ENCODE measurements at places on chromosomes 5 and 9.

DNA sequence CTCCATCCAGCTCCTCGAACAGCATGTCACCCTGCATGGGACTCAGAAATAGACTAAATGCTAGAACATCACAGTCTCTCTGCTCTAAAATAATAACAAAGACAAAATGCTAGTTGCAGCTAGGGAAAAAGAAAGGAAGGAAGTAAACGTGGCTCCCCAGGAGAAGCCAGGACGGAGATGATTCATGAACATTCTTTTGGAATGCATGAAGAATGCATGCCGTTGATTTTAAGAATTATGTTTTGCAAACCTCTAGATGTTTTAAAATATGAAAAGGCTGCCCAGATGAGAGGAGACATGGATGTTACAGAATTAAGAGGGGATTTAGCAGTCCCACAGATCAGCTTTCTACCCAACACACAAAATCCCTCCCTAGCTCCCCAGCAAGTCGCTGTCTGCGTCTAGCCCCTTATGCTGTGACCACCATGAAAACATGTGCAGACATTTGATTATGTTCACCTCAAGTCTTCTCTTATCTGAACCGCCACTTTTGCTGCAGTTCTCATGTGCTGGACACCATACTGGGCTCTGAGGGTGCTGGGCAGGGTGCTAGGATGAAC lies 139.4 kb upstream of the LMX1B start:
- no peak for DNase-seq

- no peak for DNase-seq
Observed at GRCh38 chr9:76916231-76916630, 10.3 kb upstream of the PRUNE2 start.

DNA sequence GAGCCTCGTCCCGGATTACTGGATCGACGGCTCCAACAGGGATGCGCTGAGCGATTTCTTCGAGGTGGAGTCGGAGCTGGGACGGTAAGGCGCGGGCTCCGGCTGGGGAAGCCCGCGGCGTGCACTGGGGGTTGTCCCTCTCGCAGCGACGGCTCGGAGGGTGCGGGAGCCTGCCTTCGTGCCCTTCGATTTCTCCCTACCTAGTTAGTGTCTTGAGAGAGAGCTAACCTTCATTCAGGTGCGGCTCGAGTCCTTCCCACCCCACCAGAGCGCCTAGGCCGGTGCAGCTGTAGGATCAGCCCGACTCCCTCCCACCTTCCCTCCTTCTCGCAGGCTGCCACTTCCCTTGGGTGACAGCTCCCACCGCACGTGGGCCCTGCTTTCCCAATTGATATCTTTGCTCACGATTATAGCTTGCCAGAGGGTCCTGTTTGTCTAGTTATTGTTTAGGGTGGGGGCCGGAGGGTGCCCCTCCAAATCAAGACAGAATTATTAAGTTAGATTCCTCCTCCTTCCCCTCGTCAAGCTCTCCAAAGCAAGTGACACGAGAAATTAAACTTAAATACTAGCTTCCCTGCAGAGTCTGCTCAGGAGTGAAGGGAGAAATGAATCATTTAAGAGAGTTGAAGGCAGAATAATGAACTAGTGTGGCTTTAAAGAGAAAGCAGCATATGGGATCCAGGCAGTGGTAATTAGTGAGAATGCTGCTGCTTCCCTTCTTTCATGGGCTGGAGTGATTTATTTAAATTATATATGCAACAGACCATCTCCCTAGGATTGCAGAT lies 569 bp downstream of the CAMK4 start:
- no peak for DNase-seq

GRCh38 chr9:124311283-124311682 lies 53.5 kb downstream of the NEK6 start:
- DNase-seq = no peak

GRCh38 chr5:76204713-76205112 lies 121.5 kb downstream of the SV2C start:
- DNase-seq = no peak

DNA sequence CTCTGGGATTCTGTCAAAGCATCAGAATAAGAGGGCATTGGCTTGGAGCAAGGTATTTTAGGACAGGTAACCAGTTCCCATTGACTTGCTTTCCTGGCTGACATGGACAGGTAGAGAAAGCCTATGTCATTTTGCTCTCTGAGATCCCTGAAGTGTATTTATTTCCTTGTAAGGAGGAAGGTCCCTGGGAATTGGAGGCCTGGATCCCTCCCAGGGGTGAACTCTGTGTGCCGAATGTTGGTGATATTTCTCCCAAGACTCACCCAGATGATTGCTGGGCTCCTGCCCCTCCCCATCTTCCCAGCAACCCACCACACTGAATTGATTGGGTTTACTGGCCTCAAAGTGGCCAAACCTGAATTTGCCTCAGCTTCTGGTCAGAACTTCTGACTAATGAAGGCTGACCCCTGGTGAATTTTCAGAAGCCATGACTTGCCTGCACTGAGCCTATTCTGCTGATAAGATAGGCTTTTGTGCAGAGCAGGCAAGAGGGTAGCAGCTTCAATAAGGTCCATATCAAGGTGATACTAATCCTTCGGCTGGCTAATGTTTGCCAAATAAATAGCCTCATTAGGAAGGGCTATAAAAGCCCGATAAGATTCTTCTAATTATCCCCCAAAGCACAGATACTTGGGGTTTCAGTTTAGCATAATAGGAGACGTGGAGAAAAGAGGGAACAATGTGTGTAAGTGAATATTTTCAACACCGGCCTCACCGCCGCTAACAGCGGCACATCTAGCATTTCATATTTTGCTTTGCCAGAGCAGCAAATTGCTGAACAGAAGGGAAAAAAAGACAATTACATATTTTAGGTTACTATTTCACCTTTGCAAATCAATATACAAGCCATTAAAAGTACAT lies 152.9 kb upstream of the PITX1 start:
- DNase-seq = no peak

GRCh38 chr9:26357803-26358344 lies 534.7 kb downstream of the CAAP1 start:
- no peak for DNase-seq

DNA sequence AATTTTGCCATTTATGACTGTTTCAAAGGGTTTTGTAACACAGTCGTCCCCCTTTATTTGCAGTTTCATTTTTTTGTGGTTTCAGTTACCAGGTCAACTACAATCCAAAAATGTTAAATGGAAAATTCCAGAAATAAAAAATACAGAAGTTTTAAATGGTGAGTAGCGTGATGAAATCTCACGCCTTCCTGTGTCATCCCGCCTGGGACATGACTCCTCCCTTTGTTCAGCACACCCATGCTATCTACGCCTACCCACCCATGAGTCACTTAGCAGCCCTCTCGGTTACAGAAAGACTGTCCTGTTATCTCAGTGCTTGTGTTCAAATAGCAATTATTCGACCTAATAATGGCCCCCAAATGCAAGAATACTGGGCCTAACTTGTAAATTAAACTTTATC lies 765.3 kb upstream of the ADAMTS16 start:
- no peak for DNase-seq

Data from inflammatory macrophage treated with lipopolysaccharide for 1 hour (primary cell).